Colonic mucosa (tissue), 4 donors: ENCODE measurements at places on chromosomes 5 and 9. TPM values are rescaled to one million over a fixed set of nuclear protein-coding genes. Genes with fewer than 3 reads are reported as not detected.

Gene CCDC171
- total RNA-seq: 2.3 TPM

DNA sequence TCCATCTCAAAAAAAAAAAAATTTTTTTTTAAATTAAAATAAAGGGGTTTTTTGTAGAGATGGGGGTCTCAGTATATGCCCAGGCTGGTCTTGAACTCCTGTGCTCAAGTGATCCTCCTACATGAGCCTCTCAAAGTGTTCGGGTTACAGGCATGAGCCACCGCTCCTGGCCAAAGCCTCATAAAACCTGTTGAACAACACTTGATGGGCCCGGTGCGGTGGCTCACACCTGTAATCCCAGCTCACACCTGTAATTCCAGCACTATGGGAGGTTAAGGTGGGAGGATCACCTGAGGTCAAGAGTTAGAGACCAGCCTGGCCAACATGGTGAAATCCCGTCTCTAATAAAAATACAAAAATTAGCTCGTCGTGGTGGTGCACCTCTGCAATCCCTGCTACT, 7.7 kb upstream of the NPM1 start:
- H3K4me1 ChIP-seq: no peaks in the 10 kb centered on the region
- no peaks in the 10 kb centered on the region for H3K36me3 ChIP-seq
- no peak overlapping the region for H3K27ac ChIP-seq
- no peak overlapping the region for H3K4me3 ChIP-seq
- no peaks in the 10 kb centered on the region for H3K27me3 ChIP-seq

GRCh38 chr9:105053209-105053652, 125.3 kb upstream of the ABCA1 start:
- no peak overlapping the region for H3K4me3 ChIP-seq
- no peaks in the 10 kb centered on the region for H3K27me3 ChIP-seq
- no peak overlapping the region for H3K27ac ChIP-seq
- H3K36me3 ChIP-seq: no peaks in the 10 kb centered on the region
- peaks cover 3% of the 10 kb centered on the region for H3K4me1 ChIP-seq
- DNase-seq: no peak

- no peaks in the 10 kb centered on the region for H3K27me3 ChIP-seq
- no peaks in the 10 kb centered on the region for H3K4me1 ChIP-seq
These were observed 11.9 kb upstream of the OR13C8 start for GRCh38 chr9:104556830-104557634.

DNA sequence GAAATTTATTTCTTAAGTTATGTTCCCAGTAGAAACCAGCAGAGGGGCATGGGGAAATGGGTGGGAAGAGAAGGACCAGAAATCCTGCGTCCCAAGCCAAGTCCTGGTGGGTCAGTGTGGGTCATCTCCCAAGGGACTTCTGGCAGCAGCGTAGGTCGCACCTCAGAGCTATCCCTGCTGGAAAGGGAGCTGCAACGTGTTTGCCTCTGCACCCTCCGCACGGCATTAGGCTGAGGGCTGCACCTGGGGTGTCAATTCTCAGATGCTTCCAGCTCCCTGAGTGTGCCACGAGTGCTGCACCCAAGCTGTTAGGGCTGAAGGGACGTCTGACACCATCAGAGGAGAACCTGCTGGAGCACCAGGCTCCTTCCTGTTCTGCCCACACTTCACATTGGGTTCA, 182.8 kb downstream of the CACNA1B start:
- no peak overlapping the region for H3K27ac ChIP-seq
- no peaks in the 10 kb centered on the region for H3K36me3 ChIP-seq
- H3K27me3 ChIP-seq: no peaks in the 10 kb centered on the region
- no peaks in the 10 kb centered on the region for H3K4me1 ChIP-seq
- no peak overlapping the region for H3K4me3 ChIP-seq

DNA sequence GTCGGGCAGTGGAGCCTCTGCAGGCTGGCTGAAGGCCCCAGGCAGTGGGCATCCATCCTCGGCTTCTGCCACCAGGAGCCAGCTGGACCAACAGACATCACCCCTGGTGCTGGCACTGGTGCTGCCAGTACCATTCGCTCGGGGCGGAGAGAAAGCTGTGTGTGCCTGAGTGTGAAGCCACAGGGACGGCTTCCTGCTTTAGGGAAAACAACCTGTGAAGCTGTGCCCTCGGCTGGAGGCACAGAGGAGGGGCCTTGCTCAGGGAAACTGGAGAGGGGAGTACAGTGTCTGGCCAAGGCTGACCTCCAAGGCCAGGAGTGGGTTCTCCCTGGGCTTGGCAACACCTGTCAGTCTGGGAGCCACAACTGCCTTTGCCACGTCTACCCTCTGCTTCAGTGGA, 38.3 kb downstream of the NEK6 start:
- DNase-seq: no peak
- H3K4me1 ChIP-seq: peaks cover 5% of the 10 kb centered on the region
- no peaks in the 10 kb centered on the region for H3K27me3 ChIP-seq
- no peak overlapping the region for H3K4me3 ChIP-seq

DNA sequence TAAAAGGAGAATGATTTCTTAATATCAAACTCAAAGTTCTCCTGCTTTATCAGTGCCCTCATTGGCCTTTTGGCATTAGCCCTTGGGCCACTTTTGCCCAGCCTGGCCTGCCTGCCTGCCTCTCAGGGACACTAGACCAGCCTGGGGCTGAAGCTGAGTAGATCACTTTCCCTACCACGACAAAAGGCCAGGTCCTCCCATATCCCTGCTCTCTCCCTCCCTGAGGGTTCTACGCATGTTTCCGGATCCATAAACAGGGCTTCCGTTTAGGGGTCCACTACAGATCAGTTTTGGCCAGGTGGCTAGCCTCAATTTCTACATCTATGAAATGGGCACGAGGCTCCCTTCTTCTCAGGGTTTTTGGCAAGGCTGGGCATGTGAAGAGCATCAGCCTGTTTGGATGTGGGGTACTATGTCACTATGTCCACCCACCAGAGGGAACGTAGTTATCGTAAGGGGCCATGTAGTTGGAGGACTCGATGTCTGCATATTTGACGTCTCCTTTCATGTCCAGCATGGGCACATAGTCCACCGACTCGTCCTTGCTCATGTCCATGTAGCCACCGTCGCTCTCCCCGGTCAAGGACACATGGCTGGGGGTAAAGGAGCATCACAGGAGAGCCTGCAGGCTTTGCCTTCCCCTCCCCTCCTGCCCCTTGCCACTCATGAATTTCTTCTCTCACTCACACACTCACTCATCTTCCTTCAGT, 34.0 kb downstream of the PDGFRB start:
- H3K27me3 ChIP-seq: no peaks in the 10 kb centered on the region
- H3K4me1 ChIP-seq: no peaks in the 10 kb centered on the region
- no peak for DNase-seq
- no peak overlapping the region for H3K27ac ChIP-seq

Gene PLCXD3
- total RNA-seq: 0.80 TPM

- no peaks in the 10 kb centered on the region for H3K36me3 ChIP-seq
- DNase-seq: no peak
- no peaks in the 10 kb centered on the region for H3K4me1 ChIP-seq
- no peak overlapping the region for H3K4me3 ChIP-seq
- H3K27ac ChIP-seq: no peak overlapping the region
- no peaks in the 10 kb centered on the region for H3K27me3 ChIP-seq
These were observed 5.9 kb upstream of the CFAP90 start for GRCh38 chr5:7856855-7857254.

- no peaks in the 10 kb centered on the region for H3K4me1 ChIP-seq
- H3K36me3 ChIP-seq: no peaks in the 10 kb centered on the region
- DNase-seq: no peak
- H3K4me3 ChIP-seq: no peak overlapping the region
These were observed 42.4 kb upstream of the ZBED3 start for GRCh38 chr5:77129391-77129990.

GRCh38 chr9:132800038-132800648, 77.9 kb downstream of the AK8 start:
- peak; percentile 72 for DNase-seq
- H3K4me1 ChIP-seq: peaks cover 3% of the 10 kb centered on the region
- H3K27me3 ChIP-seq: peaks cover 4% of the 10 kb centered on the region
- no peak overlapping the region for H3K4me3 ChIP-seq
- H3K36me3 ChIP-seq: no peaks in the 10 kb centered on the region
- no peak overlapping the region for H3K27ac ChIP-seq

Gene SLC25A48
- total RNA-seq: 4.1 TPM

- H3K36me3 ChIP-seq: no peaks in the 10 kb centered on the region
- no peak overlapping the region for H3K27ac ChIP-seq
- H3K27me3 ChIP-seq: no peaks in the 10 kb centered on the region
- H3K4me1 ChIP-seq: no peaks in the 10 kb centered on the region
These were observed 324.6 kb upstream of the TYRP1 start for GRCh38 chr9:12368569-12368968.

DNA sequence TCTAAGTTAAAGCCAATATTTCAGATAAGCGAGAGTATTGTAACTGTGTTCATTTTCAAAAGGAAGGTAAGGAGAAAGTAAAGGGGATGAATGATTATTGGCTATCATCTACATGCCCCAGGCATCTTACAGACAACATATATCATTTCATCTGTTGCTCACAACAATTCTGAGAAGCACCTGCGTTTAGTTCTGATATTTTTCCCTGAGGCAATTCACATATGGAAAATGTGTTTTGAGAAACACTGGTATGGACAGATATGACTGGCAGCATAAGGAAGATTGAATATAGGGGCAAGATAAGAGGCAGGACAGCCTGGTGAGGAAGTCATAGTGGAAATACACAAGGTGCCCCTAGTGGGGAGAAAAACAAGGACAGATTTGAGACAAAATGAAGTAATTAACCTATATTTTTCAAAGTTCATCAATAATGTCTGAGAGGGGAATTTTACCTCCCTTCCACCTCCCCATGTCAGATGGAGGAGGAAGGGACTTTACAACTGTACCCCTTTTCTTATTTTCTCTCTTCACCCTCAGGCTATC, 87.7 kb upstream of the TRIM32 start:
- H3K36me3 ChIP-seq: no peaks in the 10 kb centered on the region
- no peak overlapping the region for H3K4me3 ChIP-seq
- no peaks in the 10 kb centered on the region for H3K27me3 ChIP-seq
- H3K4me1 ChIP-seq: no peaks in the 10 kb centered on the region
- no peak for DNase-seq

DNA sequence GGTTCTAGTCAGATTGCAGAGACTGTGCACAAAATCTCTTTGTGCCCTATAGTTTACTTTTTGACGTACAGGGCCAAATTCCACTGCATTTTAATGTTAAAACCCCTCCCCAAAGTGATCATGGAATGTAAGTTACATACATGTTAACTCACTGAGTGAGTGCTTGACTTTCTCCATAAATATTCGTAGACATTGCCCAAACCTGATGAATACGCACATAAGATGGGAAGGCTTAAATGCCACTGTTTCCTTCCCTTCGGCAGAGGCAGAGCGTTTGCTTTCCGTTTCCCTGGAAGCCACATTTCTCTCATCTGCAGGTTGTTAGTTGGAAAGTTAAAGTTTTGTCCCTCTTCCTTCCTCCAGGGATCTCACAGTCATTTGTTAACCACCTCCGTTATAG, 286.2 kb downstream of the MCTP1 start:
- no peaks in the 10 kb centered on the region for H3K4me1 ChIP-seq
- H3K4me3 ChIP-seq: no peak overlapping the region
- no peaks in the 10 kb centered on the region for H3K36me3 ChIP-seq
- H3K27ac ChIP-seq: no peak overlapping the region
- no peaks in the 10 kb centered on the region for H3K27me3 ChIP-seq

DNA sequence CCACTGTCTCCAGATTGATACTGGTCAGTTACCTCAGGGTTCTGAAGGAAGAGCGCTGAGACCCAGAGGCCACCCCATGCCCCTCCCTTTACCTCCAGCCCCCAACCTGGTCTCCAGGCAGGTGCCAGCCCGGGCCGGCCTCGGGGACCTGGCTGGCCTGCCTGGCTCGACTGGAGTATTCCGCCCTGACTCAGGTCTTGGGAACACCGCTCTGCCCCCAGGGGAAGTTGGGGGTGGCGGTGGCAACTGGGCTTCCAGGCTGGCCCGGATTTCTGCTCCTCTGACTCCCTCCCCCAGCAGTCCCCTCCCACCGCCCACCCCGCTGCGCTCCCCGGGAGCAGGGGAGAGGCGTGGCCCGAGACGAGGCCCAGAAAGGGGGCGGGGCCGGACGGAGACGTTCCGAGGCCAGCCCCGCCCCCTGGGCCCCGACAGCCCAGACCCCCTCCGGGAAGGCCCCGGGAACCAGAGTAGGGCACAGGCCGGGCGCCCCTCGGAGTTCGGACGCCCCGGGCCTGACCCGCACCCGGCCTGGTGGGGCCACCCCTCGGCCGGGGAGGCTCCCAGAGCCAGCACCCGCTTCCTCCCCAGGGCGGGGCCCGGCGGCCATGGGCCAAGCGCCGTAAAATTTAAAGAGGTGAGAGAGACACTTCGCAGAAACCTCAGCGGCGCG, 82.5 kb upstream of the ZBTB43 start:
- no peaks in the 10 kb centered on the region for H3K36me3 ChIP-seq
- peak overlapping the region; percentile 49 for H3K4me3 ChIP-seq
- H3K27ac ChIP-seq: peak overlapping the region; percentile 72
- H3K27me3 ChIP-seq: peaks cover 54% of the 10 kb centered on the region
- H3K4me1 ChIP-seq: no peaks in the 10 kb centered on the region

DNA sequence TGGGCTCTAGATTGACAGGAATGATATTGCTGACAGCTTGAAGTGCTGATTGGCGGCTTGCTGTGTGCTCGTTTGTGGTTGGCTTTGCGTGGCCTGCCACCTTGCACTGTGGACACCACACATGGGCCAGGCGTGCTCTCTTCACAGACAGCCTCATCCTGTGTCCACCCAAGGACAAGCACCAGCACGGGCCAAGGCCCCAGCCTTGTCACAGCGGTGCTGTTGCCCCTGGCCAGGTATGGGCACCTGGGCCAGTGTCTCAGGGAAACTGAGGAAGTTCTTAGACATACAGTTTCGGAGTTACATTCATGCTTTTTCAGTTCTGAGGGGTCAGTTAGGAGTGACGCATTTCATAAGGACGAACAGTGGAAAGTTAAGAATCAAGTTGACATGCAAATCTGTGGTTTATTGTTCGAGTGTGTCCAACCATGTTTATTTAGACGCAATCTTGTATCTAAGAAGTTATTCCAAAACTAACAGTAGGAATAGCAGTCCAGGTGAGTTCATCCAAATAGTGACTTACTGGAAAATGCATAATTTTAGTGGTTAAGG, 125.9 kb downstream of the EHMT1 start:
- H3K27me3 ChIP-seq: no peaks in the 10 kb centered on the region
- peaks cover 7% of the 10 kb centered on the region for H3K36me3 ChIP-seq
- no peaks in the 10 kb centered on the region for H3K4me1 ChIP-seq
- no peak overlapping the region for H3K4me3 ChIP-seq

DNA sequence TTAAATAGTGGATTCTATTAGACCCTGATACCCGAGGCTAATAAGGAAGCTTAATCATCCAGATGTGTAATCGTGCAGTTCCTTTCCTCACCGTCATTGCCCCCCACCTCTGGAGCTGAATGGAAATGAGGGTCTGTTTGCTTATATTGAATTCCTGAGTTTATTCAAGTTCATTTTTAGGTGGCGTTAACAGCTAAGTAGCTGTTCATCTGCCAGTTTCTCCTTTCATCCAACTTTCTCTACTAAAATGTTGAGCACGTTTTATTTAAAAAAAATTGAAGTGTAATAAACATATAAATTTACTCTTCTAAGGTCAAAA, 291.0 kb downstream of the DOCK8 start:
- peak overlapping the region; percentile 71 for H3K27ac ChIP-seq
- H3K4me3 ChIP-seq: peak overlapping the region; percentile 74
- H3K4me1 ChIP-seq: peaks cover 7% of the 10 kb centered on the region
- DNase-seq: no peak
- no peaks in the 10 kb centered on the region for H3K27me3 ChIP-seq
